ENCODE measurements at places on chromosomes 12 and 14.

DNA sequence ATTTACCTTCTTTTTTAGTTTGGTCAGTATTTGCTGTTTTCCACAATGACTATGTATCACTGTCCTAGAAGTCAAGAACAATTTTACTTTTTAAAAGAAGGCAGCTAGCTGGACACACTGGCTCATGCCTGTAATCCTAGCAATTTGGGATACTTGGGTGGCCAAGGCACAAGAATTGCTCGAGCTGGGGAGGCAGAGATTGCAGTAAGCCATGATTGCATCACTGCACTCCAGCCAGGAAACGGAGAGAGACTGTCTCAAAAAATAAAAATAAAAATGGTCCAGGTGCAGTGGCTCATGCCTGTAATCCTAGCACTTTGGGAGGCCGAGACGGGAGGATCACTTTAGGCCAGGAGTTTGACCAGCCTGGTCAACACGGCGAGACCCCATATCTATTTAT is 28.3 kb downstream of the MDM1 start:
- no peak for DNase-seq

DNA sequence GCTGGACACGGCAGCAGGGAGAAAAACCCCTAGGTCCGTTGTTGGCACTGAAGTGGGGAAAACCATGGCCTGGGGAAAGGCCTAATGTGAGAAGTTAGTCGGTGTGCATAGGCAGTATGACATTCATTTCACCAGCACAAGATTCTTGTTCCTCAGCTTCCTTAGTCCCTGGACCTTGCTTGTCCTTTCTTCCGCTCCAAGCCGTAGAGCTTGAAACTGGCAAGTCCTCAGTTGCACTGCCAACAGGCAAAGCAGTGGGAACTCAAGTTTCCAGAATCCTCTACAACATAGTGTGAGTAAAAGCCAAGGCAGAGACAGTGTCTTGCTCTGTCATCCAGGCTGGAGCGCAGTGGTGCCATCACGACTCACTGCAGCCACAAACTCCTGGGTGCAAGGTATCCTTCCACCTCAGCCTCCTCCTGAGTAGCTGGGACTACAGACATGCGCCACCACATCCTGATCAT is 138.5 kb upstream of the AMIGO2 start:
- no peak for DNase-seq

DNA sequence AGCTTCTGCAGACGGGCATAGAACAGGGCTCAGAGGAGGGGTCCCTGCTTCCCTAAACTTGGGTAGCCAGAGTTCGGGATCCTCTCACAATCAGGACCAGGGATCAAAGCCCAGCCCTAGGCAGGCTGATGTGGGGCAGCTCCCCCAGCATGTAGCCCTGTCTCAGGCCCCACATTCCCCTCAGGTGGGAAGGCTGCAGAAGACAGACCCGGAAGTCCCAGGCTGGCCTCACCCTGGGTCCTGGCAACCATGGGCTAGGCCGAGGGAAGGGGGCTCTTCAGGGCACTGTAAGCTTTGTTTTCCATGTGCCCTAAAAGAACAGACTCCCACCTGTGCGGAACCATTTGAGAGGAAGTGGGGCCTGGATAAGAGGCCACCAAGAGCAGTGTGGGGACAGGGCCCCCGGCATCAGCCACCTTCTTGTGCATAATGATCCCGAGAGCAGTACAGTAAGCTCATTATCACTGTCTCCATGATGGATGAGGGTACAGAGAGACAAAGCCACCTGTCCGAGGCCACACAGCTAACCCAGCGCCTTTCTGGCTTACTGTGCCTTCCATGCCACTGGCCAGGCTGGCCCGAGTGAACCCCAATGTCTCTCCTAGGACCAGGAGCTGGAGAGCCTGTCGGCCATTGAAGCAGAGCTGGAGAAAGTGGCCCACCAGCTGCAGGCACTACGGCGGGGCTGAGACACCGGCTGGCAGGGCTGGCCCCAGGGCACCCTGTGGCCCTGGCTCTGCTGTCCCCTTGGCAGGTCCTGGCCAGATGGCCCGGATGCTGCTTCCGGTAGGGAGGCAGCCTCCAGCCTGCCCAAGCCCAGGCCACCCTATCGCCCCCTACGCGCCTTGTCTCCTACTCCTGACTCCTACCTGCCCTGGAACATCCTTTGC is 11.5 kb downstream of the CHGA start:
- no peak for DNase-seq

DNA sequence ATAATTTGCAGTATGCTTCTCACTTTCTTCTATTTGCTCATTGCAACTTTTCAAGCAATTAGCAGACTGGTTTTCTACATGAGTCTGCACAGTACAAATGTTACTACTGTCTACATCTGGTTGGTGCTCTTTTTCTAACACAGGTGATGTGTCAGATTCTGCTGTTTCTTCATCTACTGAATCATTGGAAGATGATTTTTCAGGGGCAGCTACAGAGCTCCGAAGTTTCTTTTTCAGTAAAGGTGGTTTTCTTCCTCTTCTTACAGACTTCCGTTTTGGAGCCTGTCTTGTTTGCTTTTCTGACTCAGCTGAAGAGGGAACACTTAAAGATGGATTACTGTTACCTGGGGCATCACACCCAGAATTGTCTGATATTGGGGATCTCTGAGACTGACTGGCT is 62.1 kb downstream of the SCAF11 start:
- DNase-seq: no peak

- peak; percentile 17 for DNase-seq
Measured at GRCh38 chr12:22334410-22335100, at the start of gene ST8SIA1. Gene ST8SIA1 (minus strand): TSS chr12:22334707. CDS start chr12:22334232, 475 bp downstream.

- no peak for DNase-seq
Measured at GRCh38 chr12:143964-144649, 69.8 kb downstream of the SLC6A12 start.

GRCh38 chr12:102534899-102535298 is 54.5 kb upstream of the IGF1 start:
- DNase-seq: no peak

GRCh38 chr14:86675059-86675458 is 1145.1 kb downstream of the FLRT2 start:
- DNase-seq: no peak

DNA sequence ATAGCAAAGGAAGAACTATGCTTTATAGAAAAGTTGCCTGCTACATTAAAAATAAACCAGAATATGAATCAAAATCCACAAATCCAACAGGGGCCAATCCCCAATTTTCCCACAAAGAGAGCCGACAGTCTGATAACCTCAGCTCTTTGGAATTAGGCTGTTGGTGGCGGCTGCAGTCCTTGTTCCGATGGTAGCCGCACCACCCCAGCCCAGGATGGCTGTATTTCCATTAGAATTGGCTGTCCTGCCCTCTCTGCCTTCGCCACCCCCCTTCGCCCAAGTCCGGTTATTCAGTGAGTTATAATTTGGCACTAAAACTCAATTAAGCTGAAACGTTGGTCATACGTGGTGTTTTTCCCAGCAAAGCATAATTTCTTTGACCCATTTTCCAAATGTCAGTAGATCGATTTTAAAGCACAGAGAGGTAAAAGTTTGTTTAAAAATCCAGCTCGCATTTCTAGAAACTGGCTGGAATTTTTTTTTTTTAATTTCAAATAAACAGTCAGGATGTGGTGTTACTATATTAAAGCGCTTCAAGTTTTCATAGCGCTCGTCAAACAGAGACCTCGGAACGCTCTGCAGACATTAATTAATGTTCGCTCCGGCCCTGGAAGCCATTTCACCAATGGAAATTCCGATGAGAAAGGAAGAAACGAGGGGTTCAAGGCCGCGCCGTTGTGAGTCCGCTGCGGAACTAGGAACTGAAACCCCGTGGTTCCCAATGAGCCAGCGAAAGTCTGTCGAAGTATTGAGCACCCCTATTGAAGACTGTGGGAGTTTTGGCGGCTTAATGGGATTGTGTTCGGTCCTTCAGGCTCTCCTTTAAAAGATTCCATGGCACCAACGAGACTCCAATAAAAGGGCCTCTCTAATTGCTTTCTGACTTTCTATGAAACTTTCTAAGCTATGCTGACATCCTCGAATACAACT is 104.8 kb upstream of the DIO3 start:
- no peak for DNase-seq

- peak; percentile 71 for DNase-seq
Measured at GRCh38 chr12:49043856-49044258, 16.7 kb downstream of the KMT2D start.

DNA sequence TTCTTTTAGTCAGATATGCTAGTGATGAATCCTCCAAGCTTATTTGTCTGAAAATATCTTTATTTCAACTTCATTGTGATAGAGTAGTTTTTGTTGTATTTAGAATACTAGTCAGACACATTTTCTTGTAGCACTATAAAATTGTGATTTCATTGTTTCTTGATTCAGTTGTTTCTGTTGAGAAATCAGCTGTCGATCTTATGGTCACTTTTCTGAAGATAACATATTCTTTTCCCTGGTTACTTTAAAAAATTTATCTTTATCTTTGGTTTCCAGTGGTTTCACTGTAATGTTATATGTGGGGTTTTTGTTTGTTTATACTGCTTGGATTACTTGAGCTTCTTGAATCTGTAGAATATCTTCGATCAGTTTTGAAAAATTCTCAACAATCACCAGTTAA is 426.1 kb downstream of the SOX5 start:
- no peak for DNase-seq

- DNase-seq: no peak
Measured at GRCh38 chr12:6253278-6253677, 53.1 kb downstream of the CD9 start.

DNA sequence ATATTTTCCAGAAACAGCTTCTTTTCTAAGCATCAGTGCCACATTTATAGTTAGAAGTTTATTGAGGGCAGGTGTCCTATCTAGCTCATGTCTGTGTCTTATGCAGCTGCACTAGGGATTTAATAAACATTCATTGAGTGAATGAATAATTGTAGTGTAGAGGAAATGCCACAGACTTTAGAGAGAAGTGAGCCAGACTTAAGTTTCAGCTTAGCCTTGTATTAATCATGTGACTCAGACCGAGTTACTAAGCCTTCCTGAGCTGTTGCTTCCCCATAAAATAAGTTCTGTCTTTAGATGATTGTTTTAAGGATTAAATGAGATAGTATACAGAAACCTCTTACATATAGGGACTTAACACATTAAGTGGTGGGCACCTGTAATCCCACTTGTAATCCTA is 236.1 kb upstream of the DDHD1 start:
- DNase-seq: no peak

GRCh38 chr14:61192989-61193388 is 88.1 kb downstream of the TMEM30B start:
- no peak for DNase-seq

GRCh38 chr14:82854901-82855300 is 1321.2 kb upstream of the SEL1L start:
- DNase-seq: no peak

GRCh38 chr14:73714656-73715081 is 485 bp upstream of the PNMA1 start:
- no peak for DNase-seq

- no peak for DNase-seq
Measured at GRCh38 chr12:27627123-27627852, 69.0 kb upstream of the REP15 start.

DNA sequence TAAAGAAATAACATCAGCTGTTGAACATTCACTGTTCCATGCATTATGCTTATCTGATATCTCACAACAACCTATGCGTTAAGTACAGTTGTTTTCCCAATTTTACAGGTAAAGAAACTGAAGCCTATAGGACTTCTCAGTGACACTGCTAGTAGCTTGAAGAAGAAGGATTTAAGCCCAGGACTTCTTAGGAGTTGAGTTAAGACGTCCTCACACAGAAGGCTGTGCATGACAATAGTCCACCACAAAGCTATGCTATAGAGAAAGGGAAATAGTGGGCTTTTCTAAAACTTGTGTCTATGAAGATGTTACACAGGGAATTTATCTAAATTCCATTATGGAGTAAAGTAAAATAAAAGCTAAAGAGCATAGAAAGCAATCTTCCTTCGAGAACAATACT is 120.5 kb upstream of the RASSF8 start:
- no peak for DNase-seq

DNA sequence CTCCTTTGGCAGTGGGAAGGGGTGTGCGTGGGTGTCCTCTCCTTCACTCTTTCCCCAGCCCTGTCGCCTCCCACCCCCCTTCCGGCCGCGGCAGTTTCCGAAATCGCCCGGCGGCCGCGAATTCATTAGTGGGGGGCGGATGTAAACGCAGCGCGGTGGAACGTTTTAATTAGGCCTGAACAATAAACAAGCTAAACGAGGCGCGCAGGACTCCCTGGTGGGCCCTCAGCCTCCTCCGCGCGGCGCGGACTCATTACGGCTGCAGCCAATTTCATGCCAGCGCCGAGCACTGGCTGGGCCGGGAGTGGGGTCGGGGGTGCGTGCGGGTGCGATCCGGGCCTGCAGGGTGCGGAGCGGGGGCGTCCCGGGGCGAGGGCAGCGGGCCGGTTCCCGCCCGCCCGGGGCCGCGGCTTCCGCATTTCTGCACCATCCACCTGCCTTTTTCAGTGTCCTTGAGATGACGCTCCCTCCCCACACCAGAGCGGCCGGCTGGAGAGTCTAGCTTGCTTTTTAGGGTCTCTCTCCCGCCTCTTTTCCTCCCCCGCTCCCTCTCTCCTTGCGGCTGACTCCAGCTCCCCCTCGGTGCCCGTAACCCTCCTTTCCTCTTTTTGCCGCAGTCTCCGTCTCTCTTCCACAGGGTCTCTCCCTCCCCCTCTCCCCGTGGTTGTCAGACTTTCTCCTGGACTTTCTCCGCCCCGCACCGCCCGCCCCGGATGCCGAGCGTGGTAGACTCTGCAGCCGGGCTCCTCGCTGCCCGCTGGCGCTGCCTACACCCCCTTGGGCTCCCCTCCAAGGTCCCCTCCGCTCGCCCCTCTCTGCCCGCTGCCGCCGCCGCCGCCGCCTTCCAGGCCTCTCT is at the start of gene CISTR:
CISTR (minus strand) TSS at position 644 of the 856 bp plus-strand sequence.
- DNase-seq: no peak

GRCh38 chr14:95527387-95528002 is 7.4 kb upstream of the GLRX5 start:
- DNase-seq: no peak

DNA sequence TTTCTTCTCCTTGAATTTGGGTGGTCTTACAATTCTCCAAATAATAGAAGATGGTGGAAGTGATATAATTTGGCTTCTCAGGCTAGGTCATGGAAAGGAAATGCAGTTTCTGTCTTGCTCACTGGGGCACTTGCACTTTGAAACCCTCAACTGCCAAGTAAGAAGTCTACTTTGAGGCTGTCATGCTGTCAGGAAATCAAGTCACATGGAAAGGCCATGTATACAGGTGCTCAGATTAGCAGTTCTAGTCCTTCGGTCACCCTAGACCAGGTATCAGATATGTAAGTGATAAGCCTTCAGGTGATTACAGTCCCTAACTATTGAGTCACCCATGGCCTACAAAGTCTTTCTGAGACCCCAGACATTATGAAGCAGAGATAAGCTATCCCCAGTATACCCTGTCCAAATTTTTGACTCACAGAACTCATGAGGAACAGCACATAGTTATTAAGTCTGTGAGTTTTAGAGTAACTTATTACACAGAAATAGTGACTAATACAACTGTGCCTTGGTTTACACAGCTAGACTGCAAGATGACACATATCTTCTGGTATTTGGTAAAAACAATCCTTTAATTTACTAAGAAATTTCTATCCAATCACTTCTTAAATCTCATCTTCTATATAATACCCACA is 26.3 kb upstream of the BBS10 start:
- DNase-seq: no peak

Data from stimulated activated CD8-positive, alpha-beta memory T cell treated with anti-CD3 and anti-CD28 coated beads, Interleukin-7, amount 100 ng/mL, for 1 hour (primary cell).